Kasumi-1 (cell line): ENCODE measurements at places on chromosomes 5 and 9.
A peak's percentile ranks its signal among the peaks of the same experiment; 100 is the strongest.

DNA sequence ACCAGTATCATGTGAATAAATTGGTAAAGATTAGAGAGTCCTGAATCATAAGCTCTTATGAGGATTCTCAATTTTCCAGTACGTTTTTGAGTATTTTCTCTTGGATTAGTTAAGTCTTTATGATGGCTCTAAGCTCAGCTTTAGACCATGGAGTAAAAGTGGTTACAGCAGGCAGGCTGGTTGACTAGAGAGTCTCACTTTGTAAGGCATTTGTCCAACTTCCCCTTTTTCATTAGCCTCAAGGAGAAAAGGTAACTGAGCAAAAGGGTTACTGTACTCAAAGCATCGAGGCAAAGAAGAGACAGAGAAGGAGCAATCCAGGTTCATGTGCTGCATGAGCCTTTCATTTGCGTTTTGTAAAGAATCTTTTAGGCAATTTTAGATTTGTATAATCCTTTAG, 8.5 kb downstream of the NOP16 start:
- peak; percentile 80 for DNase-seq

DNA sequence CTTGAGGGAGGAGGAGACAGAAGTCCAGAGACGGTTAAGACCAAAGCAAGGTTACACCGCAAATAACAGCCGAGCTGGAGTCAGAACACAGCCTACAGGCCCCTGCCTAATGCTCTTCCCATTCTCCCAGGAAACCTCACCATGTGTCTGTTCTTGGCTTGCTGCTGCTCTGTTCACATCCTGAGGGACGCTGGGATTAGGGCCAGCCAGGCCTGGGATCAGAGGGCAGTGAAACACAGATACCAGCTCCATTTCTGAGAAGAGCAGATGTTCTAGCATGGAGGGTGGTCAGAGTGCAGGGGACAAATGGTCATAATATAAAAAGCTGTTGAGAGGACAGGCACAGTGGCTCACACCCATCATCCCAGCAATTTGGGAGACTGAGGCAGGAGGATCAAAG, 124.8 kb upstream of the LARP1 start:
- no peak for DNase-seq

DNA sequence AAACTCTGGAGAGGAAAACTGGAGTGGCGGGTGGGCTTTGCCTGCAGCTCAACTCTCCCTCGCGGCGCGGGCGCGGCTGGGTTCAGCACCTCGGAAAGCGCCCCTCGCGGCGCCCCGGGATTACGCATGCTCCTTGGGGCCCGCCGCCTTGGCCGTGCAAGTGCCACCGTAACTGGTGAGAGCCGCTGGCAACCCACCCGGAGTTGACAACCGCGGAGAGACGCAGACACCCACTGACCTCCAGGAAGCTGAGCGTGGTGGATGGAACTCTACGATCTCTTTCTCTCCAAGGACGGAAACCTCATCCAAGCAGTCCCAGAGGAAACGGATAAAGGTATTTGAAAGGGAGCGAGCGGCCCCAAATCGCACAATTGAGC, 194 bp upstream of the RXFP3 start:
- peak; percentile 50 for DNase-seq

DNA sequence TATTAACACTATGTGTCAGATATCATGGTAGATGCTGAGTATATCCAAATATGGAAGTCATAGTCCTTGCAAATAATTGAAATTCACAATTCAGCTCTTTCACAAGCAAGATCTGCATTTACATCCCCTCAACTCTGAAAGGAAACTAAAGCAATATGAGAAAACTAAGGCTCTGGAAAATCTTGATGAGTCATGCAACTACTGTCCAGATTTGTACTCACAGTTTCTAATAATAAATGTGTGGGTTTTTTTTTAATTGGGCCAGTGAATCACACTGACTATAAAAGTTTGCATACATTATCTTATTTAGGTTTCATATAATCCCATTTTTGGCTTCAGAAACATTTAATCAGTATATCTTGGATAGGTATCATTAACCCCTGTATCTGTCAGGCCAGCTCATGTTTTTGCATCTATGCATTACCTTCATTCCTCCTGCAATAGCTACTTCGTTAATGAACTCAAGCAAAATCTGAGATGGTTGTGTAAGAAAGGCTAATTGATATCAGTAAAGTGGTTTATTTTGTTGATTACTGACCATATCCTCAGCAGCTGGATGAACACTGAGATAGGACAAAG, 58.7 kb upstream of the PRR16 start:
- DNase-seq: peak; percentile 7

DNA sequence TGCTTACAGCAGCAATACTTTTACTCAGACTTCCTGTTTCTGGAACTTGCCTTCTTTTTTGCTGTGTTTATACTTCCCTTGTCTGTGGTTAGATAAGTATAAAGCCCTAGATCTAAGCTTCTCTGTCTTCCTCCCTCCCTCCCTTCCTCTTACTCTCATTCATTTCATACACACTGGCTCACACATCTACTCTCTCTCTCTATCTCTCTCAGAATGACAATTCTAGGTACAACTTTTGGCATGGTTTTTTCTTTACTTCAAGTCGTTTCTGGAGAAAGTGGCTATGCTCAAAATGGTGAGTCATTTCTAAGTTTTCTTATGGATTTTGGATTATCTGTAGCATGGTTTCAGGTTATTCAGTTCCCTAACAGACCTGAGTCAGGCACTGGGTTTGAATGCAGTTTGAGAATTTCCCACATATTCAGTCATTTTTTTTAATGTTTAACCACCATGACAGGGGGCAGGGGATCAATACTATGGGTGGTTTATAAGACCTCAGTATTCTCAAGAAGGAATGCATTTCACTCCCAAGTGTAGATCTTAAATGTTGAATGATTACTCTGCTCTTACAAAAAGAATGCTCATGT, at the start of gene IL7R:
Gene IL7R, plus strand, starts transcription at position 127 of the 587 bp plus-strand sequence. Its CDS starts 87 bp downstream, at position 214.
- peak; percentile 81 for DNase-seq

DNA sequence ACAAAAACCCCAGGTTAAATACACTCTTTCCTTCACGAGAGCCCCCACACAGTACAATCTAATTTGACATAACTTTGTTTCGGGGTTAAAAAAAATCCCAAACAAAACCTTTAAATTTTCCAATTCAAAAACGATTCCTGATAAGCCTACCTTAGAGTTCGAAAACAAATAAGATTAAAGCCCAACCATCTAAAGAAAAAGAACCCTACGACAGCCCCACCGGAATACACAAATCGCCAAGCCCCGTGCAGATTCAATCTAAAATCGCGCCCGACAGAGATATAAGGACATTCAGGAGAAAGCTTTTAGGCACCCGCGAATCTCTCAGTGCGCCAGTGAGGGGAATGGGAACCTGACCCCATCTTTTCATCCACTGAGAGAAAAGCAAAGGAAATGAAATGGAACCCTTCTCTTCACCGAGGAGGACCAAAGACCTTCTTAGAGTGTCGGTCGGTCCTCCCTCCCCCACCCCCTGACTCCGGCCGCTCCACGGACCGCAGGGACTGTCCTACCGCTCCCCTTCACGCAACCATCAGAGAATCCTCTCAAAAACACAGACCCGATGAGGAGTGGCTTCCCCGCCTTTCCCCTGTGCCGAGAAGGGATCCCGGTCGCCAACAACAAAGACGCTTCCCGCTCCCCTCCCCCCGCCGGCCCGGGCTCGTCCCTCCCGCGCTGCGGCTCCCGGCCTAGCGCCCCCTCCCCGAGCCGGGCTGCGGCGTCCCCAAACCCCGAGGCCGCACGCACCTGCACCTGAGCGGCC, 925 bp downstream of the ABHD17B start:
- peak; percentile 32 for DNase-seq

DNA sequence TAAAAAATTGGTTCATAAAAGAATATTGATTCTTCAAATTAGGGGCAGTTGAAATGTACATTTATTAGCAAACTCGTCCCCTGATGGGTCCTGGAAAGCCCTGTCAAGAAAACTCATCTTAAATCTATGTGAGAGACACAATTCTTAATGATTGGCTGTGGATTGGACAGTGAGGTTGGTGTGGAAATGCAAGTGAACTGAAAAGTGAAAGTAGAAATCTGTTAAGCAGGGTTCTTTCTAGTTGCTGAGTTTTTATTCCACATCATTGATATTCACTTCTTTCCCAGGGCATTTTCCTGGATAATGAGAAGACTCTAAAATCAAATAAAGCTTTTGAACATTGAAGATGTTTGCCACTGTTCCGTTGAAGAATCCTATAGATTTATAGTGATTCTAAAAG, 292.4 kb downstream of the MAST4 start:
- DNase-seq: no peak

- DNase-seq: no peak
Measured at GRCh38 chr5:144028058-144028457, 142.4 kb downstream of the YIPF5 start.

DNA sequence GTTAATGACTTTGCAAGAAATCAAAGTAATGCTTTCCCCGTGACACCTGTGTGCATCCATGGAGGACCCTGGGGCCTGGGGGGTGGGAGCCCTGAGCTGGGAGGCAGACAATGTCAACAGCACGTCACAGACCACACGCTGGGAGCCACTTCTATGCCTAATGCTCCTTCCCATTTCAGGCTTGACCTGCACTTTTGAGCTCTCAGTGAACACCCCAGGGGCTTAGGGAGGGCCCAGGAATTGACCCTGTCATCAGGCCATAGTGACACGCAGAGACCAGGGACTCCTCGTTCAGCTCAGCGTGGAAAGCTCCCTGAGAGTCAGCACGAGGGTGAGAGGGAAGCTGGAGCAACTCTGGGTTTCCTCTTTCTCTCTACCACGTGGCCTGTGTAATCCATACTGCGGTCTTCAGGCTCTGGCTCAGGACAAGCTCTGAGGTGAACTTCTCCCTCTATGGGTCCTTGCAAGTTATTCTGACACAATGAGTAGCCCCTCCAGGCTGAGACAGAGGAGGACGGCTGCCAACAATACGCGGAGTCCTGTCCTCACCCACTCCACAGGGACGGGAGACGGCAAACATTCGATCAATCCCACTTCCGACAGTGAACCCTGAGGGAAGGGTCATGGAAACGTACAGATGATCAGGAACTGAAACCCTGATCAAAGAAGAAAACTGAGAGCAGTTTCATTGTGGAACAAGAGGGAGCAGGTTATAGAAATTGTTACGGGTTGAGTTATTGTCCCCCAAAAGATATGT, 130.8 kb upstream of the IRX4 start:
- no peak for DNase-seq

DNA sequence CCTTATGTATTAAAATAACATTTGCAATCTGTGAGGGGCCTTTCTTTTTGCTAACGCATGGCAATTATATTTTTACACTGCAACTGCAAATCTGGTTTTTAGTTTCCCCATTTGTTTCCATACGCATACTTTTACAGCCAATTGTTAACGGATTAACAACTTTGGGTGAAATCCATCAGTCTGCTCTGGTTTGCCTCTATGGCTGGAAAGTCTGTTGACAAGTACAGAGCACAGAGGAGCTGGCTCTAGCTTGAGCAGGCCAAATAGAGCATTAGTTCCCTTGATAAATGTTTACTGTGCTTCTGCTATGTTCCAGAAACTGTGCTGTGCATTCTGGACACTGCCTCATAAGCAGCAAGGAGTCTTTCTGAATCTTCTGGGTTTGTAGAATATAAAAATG, 400.4 kb upstream of the KIF2A start:
- no peak for DNase-seq

- peak; percentile 1 for DNase-seq
Measured at GRCh38 chr9:18798508-18799290, 234.3 kb downstream of the SAXO1 start.

DNA sequence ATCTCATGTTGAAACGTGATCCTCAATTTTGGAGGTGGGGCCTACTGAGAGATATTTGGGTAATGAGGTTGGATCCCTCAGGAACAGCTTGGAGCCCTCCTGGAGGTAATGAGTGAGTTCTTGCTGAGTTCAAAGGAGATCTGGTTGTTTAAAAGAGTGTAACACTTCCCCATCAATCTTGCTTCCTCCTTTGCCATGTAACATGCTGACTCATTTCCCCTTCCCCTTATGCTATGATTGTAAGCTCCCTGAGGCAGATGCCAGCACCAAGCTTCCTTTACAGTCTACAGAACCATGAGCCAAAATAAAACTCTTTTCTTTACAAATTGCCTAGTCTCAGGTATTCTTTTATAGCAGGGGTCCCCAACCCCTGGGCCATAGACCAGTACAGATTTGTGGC, 352.3 kb downstream of the SLCO4C1 start:
- peak; percentile 81 for DNase-seq

GRCh38 chr5:76166886-76167576, 83.8 kb downstream of the SV2C start:
- no peak for DNase-seq

DNA sequence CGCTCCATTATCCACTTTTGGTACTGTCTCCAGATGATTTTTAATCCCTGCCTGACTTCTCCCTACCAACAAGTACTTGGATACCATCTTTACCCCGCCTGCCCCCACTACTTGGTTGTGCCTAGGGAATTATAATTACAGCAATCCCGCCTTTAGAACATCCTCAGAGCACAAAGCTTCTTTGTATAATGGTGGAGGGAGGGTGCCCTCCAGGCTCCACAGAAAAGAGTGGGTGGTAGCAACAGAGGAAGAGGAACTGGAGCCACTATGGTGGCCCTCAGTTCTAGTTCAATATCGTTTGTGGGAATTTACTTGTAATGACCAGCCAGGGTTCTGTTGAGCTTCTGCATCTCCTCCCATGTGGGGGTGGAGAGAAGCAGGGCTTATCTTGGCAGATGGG, 79.0 kb upstream of the RNF38 start:
- no peak for DNase-seq

- no peak for DNase-seq
Measured at GRCh38 chr5:148268566-148268965, at the start of gene SPINK13. Gene SPINK13 (plus strand): TSS chr5:148268794. CDS start chr5:148270073, 1,279 bp downstream.
